Epithelial cell of prostate (primary cell): ENCODE measurements at places on chromosomes 16 and 17.

DNA sequence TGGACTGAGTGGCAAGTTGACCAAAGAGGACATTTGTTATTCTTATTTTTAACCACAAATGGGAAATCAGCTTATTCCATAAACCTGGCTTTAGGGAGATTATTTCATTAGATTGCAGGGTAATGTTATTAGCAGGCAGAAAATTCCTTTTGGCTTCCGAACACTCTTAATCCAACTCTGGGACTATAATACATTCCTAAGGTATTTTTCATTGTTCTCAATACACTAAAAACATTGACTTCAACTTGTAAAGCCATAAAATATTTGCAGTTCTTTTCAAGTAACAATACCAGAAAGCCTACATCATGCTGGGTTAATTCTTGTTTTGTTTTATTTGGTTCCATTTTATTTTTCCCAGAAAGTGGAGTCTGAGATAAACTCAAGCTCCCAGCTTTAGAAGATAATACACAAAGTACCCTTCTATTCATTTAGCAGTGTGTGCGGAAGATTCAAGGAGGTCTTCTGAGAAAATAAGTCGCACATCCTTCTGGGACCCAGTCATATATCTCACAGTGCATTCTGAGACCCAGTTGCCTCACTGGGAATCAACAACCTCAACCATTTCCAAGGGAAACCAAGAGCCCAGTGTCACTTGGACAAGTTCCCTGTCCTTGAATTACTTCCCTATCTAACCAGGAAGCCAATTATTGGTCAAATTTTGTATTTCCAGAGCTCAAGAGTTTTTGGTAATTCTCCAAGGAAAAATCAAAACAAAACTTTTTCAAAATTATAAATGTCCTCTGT, 389.6 kb upstream of the DYNLRB2 start:
- DNase-seq, result no peak

GRCh38 chr16:89024546-89025060, 47.6 kb upstream of the CBFA2T3 start:
- DNase-seq, result no peak

DNA sequence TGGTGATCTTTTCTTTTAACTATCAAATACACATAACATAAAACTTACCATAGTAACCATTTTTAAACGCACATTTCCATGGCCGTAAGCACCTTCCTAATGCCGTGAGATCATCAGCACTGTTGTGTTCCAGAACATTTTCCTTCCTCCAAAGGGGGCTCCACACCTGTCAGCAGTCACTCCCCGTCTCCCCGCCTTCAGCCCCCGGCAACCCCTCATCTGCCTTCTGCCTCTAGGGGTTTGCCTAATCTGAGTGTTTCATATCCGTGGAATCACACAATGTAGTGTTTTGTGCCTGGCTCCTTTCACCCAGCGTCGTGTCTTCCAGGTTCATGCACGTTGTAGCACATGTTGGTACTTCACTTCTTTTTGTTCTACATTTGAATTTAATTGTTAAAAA, 350.1 kb upstream of the TNRC6C start:
- no peak for DNase-seq

DNA sequence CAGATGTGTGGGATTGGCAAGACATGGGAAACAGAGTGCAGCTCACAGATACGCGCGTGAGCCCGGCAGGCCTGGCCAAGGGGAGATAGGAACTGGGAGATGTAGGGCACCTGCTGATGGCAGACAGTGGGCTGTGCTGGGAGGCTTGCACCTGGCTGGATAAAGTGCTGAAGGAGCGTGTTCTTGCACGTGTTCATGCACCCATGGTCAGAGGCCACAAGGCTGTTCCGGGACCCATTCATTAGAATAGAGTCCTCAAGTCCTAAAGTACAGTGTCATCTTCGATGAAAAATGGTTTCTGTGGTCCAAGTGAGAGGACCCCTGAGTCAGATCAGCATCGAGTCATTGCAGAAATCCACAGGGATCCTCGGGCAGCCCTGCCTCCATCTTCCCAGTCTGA, 236.4 kb downstream of the CCDC182 start:
- no peak for DNase-seq

- no peak for DNase-seq
These were observed 467.1 kb downstream of the SOX9 start for GRCh38 chr17:72587773-72588511.

DNA sequence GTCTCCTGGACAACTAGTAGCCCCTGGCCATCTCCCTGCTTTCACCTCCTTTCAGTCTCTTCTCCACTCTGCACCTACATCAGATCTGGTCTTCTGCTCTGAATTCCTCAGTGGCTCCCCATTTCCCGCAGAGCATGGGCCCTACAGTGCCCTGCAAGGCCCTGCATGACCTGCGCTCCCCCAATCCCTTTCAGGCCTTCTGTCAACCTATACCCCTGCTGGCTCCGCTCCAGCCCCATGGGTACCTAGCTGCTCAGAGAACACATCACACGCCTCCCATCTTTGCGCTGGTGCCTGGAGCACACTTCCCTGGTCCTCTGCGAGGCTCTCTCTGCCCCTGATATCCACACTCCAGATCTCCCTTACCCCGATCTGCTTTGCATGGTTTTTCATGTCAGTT, 145.2 kb downstream of the KATNIP start:
- DNase-seq, result no peak

GRCh38 chr17:2854143-2855055, 58.2 kb downstream of the RAP1GAP2 start:
- DNase-seq, result no peak

GRCh38 chr17:36500745-36501225, 14.3 kb downstream of the ZNHIT3 start:
- no peak for DNase-seq

GRCh38 chr17:41965694-41966462, 717 bp upstream of the CNP start:
- peak; percentile 81 for DNase-seq
